ENCODE measurements at places on chromosomes 6 and 20.

GRCh38 chr20:24678351-24679106 lies 209.1 kb downstream of the SYNDIG1 start:
- DNase-seq = no peak

- DNase-seq = peak; percentile 54
Measured at GRCh38 chr6:131555992-131556391, 17.0 kb upstream of the ARG1 start.

- DNase-seq = no peak
Measured at GRCh38 chr20:33009214-33010132, 2.0 kb downstream of the BPIFB2 start.

DNA sequence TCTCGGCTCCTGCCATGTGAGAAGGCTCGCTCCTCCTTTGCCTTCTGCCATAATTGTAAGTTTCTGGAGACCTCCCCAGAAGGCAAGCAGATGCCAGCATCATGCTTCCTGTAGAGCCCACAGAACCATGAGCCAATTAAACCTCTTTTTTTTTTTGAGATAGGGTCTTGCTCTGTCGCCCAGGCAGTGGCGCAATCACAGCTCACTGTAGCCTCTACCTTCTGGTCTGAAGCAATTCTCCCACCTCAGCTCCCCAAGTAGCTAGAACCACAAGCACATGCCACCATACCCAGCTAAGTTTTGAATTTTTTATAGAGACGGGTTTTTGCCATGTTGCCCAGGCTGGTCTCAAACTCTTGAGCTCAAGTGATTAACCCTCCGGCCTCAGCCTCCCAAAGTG lies 28.6 kb downstream of the RING1 start:
- DNase-seq = no peak

- DNase-seq = no peak
Measured at GRCh38 chr20:13109658-13110057, 100.9 kb downstream of the SPTLC3 start.

DNA sequence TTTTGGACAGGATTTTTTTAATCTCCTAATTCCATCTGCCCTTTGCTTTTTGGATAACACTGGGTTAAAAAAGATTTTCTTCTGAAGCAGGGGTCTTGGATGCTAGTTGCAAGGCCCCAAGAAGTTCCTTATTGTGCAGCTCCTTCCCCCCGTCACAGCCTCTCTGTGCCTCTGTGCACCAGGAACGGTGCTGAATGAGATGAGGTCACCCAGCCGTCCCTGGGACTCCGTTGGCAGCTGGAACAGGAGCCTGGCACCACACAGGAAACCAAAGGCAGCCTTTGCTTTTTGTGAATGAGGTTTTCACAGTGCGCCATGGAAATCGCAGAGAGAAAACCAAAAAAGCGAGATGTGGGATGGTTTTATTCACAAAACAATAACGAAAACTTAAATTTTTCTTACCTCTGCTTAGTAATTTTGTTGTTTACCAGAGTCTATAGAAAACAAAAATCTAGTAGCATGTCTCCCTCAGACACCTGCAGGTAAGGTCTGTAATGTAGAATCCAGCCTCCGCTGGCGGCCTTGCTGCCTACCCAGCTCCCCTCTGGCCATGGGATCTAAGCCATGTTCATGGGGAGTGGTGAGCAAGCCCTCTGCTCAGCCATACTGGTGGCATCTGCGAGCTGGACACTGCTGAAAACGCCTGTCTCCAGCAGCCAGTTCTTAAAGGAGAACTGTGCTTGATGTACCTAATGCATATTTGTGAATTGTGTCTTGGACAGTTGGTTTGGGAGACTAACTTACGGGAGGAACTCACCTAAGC lies 40.4 kb upstream of the SYNJ2 start:
- no peak for DNase-seq

- peak; percentile 41 for DNase-seq
Measured at GRCh38 chr6:157535340-157536222, 154.6 kb downstream of the ZDHHC14 start.
